ENCODE measurements at places on chromosomes 16 and 17.

DNA sequence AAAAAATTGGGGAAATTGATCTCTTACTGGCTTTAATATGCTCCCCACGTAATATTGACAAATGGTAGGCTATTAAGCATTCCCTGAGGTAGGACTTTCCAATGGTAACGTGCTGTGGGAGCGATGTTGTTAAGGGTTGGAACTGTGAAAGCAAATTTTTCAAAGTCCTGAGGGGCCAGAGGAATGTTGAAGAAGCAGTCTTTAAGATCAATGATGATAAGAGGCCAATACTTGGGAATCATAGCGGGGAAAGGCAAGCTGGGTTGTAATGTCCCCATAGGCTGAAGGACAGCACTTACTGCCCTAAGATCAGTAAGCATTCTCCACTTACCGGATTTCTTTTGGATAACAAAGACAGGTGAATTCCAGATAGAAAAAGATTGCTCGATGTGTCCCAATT lies 69.6 kb upstream of the ARL4D start:
- no peak for ATAC-seq

- ATAC-seq: peak; percentile 95
Observed at GRCh38 chr17:4204710-4205173, 59.0 kb downstream of the ANKFY1 start.

GRCh38 chr17:16480995-16481394 lies 11.0 kb downstream of the LRRC75A start:
- no peak for ATAC-seq

- ATAC-seq: no peak
Observed at GRCh38 chr16:71490361-71490760, 1.2 kb upstream of the ZNF19 start.

DNA sequence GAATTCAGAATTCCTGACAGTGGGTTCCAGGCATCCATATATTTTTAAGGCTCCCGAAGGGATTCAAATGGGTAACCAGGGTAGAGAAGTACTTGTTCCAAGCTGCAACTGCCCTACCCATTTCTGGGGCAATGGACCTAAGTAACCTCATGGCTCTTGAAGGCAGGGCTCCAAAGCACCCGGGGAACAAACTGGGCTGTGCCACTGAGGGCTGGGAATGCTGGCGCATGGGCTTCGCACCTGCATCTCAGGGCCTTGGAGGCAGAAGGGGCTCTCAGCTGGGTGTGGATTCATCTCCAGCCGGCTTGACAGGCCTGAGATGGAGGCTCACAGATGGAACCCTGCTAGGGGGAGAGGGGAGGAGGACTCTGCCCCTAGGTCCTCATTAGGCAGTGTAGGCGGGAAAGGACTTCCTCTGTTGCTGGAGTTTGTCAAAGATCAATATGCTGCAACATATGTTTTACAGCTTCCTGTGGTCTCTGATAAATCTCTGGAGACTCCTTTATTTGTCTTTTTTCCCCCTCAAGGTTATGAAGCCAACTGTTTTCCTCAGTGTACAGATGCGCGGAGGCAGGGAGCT lies 232.3 kb upstream of the NLRP1 start:
- no peak for ATAC-seq

- ATAC-seq: peak; percentile 80
Observed at GRCh38 chr16:71927383-71927782, 32.1 kb downstream of the IST1 start.

DNA sequence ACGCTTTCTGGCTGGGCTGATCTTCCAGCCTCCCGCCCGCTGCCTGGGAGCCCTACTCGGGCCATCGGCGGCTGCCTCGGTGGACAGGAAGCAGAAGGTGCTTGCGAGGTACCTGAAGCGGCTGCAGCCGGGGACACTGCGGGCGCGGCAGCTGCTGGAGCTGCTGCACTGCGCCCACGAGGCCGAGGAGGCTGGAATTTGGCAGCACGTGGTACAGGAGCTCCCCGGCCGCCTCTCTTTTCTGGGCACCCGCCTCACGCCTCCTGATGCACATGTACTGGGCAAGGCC lies 30.7 kb downstream of the CIITA start:
- no peak for ATAC-seq

- no peak for ATAC-seq
Observed at GRCh38 chr16:31386157-31386984, 6.8 kb upstream of the ITGAD start.

Measured in gastroesophageal sphincter (tissue), 4 donors.